ENCODE measurements at places on chromosomes 3 and 15.

DNA sequence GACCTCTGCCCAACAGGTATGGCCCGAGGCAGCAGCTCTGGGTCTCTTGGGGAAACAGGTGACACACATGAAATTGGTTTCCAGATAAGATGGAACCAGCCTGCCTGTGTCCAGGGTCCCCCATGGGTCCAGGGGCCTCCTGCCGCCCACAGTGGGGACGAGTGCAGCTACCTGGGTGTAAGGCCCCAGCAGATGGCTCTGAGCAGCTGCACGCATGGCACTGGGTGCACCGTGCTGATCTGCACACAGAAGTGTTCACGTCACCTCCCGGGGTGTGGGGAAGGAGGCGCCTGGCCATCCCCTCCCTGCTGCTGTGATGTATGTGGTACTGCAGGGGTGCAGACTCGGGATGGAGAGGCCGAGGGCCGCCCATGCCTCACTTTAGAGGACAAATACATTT lies 63.6 kb downstream of the NIPA2 start:
- DNase-seq, result no peak

DNA sequence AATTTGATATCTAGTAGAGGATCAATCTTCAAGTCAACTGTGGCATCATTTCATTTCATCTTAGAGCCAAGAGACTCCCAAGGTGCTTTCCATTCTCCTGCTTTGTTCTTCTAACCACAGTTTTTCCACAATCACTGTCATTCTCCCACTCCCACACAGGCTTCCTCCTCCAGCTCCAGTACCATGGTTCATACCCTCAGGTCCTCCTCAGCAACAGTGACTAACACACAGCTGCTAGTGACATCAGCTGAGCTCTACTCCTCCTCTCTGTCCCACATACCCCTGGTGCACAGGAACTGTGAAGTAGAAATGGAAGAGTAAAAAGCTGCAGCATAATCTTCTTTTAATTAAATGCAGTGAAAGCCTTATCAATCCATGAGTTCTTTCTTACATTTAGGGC lies 200.2 kb upstream of the DPH6 start:
- no peak for DNase-seq

DNA sequence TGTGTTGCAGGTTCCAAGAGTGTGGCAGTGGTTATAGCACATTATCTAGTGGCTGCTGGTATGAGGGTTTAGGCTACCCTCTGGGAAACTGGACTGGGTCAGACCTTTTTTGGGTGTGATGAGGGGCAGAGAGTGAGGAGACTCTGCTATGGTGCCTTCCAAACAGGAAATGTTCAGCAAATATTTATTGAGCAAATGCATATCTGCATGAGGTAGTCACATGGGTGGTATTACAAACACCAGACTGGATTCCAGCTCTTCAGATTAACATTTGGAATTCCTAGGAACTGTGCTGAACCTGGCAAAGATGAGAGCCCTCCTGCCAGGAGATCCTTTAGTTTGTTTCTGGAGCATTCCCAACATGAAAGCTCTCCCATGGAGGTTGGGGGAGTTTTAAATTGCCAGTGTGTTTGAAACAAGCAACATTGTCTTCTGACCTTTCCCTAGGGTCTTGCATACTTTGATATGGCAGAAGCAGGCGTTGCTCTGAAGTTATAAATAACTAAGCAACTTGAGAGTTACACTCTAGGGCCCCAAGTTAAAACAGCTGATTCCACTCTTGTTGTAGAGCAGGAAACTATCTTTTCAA lies 341.2 kb upstream of the C2CD4B start:
- no peak for DNase-seq

- DNase-seq, result no peak
Measured at GRCh38 chr15:28264166-28264565, 57.8 kb downstream of the HERC2 start.

DNA sequence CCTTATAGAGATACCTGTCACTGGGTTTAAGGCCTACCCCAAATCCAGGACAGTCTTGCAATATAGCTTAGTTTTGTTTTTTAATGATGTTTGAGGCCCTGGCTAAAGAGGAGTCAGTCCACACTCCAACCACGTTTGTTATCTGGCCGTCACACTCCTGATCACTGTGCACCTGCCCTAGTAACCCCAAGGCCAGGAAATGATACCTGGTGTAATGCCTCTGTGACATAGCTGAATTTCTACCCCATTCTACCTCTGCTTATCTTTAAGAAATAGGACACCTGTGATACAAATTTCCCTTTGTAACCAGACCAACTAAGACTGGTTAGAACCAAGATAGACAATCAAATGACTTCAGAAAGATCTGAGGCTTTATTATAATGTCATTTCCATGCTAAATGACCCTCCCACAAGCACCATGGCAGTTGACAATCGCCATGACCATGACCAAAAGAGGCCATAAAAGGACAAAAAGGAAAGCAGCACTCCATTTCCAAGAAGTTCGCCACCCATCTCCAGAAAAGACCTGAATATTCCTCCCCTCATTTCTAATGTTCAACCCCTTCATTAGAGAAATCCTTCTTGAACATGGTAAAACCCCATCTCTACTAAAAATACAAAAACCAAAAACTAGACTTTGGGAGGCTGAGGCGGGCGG lies 4.8 kb upstream of the RTP3 start:
- no peak for DNase-seq

Data from COR-L47 (cell line).